ENCODE measurements at places on chromosomes 2 and 18.
A peak's percentile ranks its signal among the peaks of the same experiment; 100 is the strongest.

GRCh38 chr2:96262306-96262705 lies 3.5 kb downstream of the TMEM127 start:
- DNase-seq: no peak

DNA sequence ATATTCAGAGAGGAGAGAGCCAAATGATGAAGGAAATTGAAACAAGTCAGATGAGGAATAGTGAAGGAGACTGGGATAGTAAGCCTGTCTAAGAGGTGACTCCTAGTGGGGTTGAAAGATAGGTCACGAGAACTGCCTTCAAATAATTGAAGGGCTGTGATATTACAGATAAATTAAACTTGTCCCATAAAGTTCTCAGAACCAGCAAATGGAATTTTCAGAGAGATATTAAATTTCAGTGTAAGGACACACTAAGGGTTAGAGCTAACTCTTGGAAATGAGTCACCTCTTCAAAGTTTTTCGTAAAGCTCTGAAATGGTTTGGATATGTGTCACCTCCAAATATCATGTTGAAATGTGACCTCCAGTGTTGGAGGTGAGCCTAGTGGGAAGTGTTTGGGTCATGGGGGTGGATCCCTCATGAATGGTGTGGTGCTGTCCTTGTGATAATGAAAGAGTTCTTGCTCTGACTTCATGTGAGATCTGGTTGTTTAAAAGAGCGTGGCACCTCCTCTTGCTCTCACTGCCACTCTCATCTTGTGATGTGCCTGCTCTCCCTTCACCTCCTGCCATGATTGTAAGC lies 87.3 kb downstream of the BABAM2 start:
- DNase-seq: no peak

DNA sequence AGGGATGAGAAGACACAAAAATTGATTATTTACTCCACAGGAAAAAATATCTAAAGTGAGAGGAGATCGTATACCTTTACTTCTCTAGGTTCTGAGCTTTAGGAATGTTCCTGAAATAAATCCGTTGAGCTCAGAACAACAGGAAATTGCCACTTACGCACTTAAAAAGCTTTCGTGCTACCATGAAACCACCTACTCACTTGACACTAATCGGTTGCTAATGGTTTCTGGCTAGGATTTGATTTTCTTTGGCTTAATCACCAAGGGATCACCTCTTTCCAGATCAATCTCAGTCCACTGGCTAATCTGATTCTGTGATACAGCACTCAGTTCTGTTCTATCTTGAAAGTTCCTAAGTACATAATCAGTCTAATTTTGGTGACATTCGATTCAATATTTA lies 419.6 kb downstream of the DLGAP1 start:
- no peak for DNase-seq

DNA sequence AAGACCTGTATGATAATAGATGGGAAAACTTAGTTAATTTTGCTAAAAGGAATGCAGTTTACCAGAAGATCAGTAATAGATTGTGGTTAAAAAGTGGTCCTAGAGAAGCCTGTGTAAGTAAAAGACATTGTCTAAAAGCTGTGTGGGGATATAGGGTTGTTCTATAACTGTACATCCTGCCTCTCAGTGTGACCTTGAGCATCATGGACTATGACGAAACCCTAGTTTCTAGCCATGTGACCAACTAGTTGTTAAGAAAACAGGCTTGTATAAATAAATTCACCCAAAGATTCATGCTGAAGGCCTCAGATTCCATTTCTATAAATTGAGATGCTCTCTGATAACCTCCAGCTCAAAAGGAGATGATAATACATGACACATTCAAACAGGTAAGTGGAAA lies 160.7 kb downstream of the IKZF2 start:
- DNase-seq: no peak

DNA sequence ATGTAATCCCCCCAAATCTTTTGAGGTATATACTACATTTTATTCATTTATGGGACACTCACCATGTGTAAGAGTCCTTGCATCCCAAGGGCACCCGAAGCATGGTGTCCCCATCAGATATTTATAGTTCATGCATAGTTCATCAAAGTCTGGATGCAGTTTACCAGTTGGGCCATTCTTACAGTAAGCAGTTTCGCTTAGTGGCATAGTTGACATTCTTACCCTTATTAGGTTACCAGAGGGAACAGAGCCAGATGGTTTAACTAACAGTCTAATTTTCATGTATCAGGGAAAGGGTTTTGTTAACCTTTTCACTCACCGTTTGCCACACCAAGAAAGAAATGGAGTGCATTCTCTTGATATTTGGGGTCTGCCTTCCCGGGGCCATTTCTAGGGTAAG lies 7.1 kb downstream of the ZNF407 start:
- peak; percentile 28 for DNase-seq

GRCh38 chr2:67845621-67846369 lies 217.0 kb downstream of the C1D start:
- DNase-seq: peak; percentile 59

GRCh38 chr2:169362118-169362893 lies at the start of gene LRP2:
TSS of gene LRP2 (minus strand) at chr2:169362534. CDS start at chr2:169362399, 135 bp downstream.
- DNase-seq: peak; percentile 25

DNA sequence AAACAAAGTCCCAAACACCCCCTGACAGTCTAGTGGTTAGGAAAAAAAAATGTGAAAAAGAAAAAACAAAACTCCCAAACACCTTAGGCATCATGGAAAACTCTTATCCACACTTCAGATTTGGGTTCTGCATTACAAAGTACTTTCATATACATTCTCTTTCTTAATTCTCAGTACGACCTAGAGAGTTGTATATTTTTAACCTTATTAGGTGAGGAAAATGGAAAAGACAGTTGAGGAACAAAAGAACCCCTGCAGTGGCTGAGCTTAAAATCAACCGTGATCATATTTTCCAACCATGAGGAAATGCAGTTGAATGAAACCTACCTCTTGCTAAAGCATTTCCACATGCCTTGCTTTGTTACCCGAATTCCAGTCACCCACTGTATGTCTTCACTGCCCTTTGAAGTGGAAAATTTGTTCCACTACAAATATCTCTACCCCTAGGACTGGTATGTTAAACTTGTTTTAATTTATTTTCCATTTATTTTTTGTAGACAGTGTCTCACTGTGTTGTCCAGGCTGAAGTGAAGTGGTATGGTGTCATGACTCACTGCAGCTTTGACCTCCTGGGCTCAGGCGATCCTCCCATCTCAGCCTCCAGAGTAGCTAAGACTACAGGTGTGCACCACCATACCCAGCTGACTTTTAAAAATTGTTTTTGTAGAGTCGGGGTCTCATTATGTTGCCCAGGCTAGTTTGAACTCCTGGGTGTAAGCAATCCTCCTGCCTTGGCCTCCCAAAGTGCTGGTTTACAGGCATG lies 56.9 kb upstream of the LPIN2 start:
- no peak for DNase-seq

GRCh38 chr2:18830962-18831361 lies 241.6 kb upstream of the NT5C1B start:
- no peak for DNase-seq

DNA sequence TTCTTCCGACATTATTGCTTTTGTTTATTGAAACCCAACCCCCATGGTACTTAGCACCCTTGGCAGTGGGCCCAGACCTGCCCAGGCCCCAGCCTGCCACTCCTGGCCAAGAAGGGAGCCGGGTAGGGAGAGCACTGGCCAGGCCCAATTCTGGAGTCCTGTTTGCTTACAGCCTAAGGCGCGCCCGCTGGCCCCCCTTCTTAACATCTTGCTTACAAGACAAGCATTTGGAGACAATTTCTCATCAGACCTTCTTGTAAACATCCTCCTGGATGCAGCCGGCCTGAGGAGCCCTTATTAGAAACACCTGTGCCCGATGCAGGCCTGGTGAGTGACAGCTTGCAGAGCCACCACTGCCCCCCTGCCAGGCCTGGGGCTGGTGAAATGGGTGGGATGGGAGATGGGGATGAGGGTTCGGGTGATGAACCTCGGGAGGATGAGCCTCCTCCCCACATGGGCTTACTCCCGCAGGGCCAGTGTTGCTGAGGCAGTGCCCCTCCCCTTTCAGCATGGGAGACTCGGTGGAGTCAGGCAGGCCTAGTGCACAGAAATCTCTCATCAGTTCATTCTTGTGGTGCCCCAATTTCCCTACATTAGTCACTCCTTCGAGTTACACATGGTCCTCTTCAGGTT lies 217.5 kb downstream of the CYP26B1 start:
- DNase-seq: peak; percentile 17

DNA sequence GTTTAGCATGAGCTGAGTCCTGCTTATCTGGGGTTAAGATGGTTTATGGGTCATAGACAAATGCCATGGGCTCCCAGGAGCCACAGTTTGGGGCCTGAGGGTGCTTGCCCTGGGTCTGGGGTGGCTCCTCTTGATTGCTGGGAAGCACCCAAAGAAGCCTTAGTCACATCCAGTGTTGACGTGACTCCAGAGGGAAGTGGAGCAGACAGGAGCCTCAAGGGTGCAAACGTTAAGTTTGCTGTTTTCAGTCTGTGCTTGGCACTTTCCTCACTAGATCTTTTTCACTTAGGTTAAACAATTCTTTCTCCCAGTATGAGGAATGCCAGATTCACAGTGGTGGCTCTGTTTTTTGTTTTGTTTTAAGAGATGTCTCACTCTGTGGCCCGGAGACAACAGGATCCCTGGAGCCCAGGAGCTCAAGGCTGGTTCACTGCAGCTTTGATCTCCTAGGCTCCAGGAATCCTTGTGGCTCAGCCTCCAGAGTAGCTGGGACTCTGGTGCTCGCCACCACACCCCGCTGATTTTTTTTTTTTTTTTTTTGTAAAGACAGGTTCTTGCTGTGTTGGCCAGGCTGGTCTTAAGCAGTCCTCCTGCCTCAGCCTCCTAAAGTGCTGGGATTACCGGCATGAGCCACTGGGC lies 251.3 kb downstream of the FAM210A start:
- no peak for DNase-seq

DNA sequence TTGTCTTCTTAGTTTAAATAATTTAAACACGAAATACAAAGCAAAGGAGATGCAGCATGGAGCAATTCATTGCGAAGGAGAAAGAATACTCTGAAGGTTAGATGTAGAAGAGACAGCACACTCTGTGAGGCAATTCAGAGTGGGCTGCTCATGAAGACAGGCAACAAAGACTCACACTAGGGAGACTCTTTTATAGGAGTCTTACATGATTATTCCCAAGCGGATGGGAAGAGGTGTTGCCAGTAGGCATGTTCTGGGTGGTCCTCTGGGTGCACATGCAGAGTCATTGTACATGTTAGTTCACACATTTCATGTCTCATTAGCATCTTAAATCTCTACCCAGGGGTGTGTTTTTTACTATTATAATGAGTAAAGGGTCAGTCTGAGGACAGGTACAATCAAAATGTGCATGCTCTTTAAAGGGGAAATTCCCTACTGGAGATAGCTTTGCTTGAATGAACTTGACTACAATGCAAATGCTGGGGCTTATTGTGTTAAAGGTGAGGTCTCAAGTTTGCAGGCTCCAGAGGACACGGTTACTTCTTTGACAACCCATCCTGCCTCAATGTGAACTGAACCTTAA lies 275.5 kb downstream of the CDH19 start:
- no peak for DNase-seq

DNA sequence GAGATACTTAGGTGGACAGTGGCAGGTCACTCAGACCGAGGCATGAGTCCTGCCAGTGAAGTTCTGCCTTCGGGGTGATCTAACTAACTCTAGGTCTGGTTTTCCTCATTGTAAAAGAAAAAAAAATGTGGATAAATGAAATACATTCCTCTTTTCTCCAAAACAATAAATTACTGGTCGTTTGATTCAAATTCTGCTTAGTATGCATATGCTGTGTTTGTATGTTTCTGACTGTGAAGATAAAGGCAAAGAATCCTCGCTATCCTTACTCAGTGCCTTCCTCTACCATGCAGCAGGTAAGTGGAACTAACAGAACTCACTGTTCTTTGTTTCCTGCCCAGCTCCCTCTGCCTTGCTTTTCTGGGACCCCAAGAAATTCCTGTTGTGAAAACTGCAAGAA lies 330.1 kb downstream of the SUCLG1 start:
- no peak for DNase-seq

- no peak for DNase-seq
Measured at GRCh38 chr18:63997041-63997440, 27.2 kb downstream of the SERPINB8 start.

GRCh38 chr2:224524657-224525056 lies 60.5 kb downstream of the CUL3 start:
- no peak for DNase-seq

DNA sequence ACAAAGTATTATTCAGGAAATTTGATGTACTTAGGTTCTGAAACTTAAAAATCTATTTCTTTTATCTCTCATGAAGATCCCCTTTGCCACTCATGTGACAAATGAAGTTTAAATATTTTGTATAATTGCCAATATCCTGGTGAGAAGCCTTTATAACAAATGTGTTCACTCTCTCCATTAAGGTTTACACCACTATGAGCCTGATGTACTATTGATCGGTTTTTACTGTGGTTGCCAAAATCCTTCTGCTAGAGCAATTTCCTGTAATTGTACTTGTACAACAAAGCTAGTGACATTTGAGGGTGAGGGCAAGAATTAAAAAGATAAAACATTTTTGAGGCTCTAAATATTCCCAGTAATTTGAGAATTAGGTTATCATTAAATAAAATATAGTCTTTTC lies 222.3 kb upstream of the CDH19 start:
- DNase-seq: peak; percentile 26

DNA sequence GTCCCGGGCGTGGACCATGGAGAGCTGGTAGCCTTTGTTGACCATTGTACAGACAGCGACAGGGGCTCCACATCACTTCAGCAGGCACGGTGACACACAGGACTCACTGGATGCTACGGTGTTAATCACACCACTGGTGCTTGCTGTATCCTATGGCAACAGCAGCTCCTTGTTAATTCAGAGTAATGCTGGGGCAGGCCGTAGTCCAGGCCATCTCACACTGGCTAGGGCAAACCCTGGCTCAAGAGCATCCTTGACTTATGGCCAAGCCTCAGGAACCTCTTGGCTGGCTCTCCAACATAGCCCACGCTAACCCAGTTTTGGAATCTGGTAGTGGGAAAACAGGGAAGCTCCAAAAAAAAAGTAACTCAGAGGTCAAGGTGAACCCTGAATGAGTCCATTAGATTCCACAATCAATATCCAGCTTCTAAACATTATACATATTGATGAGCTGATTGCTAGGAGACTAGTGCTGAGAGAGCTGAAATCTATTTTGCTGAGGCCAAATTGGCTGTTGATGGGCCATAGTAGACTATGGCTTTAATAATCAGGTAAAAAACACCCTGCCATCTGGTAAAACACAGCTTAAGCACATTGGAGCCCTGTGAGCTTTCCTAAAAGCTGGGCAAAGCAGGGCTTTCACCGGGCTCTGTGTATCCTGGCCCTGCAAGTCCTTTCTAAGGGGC lies 253.6 kb downstream of the PRKCE start:
- DNase-seq: no peak

GRCh38 chr2:240451791-240452461 lies 16.5 kb downstream of the GPC1 start:
- no peak for DNase-seq

DNA sequence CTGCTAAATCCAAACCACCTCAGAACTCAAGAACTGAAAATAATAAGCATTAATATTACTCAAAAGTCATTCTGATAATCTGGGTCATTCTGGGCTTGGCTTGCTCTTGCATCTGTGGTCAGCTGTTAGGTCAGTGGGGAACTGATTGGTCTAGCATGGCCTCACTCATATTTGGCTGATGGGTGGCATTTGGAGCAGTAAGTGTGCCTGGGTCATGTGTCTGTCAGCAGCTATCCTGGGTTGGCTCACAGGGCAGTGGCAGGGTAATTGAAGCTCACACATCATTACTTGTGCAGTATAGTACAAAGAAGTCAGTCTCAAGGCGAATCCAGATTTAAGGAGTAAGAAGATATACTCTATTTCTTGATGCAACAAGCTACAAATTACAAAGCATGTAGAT lies 9.6 kb downstream of the RPL37A start:
- DNase-seq: no peak

Measured in lung (tissue), 17 donors.